Muscle of leg (tissue), 16 donors: ENCODE measurements at places on chromosomes 12 and 14.
A peak's percentile ranks its signal among the peaks of the same experiment; 100 is the strongest.

- DNase-seq, result no peak
These were observed 149.0 kb upstream of the NAV3 start for GRCh38 chr12:77681726-77682125.

- peak; percentile 36 for DNase-seq
These were observed 90.2 kb upstream of the RESF1 start for GRCh38 chr12:31868965-31869364.

DNA sequence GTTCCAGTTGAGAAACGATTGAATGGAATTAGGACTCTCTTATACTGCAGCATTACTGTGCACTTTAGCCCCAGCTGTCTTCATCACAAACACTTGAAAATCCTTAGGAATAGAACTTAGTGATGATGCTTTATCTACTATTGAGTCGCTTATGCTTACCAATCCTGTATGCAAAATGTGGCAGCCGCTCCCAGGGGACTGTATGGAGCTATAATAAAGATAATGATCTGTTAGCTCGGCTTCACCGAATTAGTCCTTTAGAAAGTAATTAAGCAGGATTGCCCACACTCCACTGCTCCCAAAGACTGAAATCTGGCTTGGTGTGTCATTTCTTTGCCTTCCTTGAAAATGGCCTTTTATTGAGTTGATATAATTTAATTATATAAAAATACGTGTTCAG, 10.6 kb downstream of the EML1 start:
- no peak for DNase-seq

GRCh38 chr12:100699209-100699608, 95.4 kb upstream of the ANO4 start:
- peak; percentile 51 for DNase-seq

- peak; percentile 85 for DNase-seq
These were observed 9.4 kb downstream of the ERP27 start for GRCh38 chr12:14928931-14929330.

DNA sequence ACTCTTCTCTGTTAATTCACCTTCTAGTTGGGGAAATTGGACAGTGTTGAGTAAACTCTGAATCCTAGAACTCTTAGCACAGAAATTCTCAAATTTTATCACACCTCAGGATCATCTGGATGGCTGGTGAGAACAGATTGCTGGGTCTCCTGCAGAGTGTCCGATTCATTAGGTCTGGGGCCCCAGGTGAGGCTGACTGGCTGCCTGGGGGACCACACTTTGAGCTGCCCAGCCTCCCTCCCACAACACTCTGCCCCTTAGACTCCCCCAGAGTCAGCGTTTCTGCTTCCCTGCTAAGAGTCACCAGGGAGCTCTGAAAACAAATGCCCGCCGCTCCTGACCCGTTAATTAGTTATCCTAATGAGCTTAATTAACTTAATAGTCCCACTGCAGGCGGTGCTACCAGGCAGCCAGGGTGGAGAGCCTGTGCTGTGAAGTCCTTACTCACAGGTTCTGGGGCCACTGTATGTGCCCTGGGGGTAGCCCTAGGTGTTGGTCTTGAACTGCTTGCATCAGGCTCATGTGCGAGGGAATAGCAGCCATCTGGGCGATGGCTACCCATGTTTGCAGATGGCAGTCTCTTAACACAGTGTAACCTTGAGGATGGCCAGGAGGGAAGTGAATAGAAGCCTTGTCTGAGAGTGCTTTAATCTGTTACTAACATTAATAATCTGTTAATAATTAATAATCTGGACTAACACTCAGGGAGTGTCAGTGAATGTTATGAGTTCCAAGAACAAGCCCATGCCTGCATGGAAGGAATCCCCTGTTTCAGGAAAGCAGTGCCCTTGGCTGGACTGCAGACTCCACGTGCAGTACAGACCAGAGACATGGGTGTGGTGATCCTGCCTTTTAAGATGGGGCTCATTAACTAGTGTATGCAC, 35.6 kb downstream of the AACS start:
- no peak for DNase-seq

DNA sequence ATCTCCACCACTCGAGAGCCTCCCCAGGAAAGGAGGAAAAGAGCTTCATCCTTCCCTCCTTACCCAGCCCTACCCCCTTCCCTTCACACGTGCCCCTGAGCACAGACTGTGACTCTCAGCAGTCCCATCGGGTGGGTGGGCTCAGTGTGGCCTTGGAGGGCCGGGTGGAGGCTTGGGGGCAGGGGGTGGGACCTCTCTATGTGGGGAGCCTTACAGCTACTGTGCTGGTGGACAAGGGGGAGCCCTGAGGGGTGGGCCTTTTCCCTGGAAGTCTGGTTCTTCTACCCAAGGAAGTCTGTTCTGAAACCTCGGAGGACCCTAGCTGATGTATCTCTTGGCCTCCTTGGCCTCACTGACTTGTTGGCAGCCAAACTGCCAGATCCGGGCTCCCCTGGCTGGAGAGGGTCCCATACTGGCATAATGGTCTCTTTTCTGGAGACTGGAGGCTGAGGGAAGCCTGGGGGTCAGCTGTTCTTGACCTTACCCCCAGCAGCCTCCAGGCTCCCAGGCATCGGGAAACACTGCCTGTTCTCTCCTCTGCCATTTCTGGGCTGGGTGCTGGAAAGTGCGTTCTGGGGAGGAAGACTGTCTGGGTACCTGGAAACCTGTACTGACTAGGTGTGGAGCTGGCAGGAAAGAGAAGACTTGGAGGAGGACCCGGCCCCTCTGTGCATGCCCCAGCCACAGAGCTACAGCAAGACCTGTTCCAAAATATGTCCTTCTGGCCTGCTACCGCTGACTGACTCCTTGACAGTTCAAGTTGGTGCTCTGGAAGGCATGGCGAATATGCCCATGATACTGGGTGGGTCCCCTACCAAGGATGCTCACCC, 7.6 kb downstream of the VASH1 start:
- DNase-seq, result no peak

DNA sequence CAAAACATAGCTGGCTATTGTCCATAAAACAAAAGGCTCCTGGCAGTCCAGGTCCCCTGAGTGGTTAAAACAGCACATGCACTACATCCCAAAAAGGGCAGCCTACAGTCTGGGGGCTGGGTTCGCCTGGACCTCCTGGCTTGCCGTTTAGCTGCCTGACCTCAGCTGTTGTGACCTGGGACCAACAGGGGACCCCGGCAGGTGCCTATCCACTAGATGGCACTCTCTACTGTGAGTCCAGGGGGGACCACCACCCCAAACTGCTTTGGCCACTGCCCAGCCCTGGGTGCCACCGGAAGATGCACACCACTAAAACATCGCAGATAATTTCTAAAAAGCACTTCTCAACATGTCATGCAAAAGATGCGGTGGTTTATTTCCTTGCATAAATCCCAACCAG, 2.9 kb upstream of the RTL1 start:
- DNase-seq, result peak; percentile 14

DNA sequence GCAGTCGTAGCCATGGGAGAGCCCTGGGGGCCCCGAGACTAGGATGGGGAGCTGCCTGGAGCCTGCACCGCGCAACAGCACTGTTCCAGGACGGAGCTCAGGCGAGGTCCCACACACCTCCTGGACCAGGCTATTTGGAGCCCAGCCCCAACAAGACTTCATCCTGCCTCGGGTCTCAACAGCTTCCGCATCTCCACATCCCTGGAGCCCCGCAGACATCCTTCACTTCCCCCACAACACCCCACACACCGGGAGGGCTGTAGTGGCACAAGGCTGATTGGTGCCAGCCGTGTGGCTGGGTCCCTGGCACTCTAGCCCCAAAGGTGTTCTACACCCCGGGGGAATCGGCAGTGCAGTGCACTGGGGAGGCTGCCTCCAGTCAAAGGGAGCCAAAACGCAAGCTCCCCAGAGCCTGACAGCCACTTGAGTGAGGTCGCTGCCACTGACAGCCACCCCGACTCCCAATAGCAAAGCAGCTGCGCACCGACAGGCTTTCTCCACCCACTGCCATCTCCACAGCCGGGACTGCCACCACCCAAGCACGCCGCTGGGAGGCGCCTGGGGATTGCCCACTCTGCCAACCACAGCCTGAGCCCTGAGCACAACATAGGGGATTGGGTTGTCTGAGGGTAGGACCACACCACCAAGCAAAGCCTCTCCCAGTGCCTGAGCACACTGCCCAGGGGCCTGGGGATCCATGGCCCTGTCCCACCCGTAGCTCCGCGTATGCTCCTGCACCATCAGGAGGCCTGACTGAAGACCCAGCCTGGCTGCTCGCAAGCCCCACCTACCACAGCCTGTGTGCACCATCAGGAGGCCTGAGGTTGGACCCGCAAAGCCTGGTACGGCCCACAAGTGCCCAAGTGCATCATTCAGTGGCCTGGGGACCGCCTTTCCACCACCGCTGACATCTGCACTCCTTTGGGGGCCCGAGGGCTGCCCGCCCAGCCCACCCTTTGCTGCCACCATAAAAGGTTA, 13.2 kb upstream of the KLRF1 start:
- DNase-seq, result peak; percentile 20
